ENCODE measurements at places on chromosomes 7 and 10.

- DNase-seq = peak; percentile 59
Measured at GRCh38 chr10:123154711-123155505, 706 bp downstream of the BUB3 start.

GRCh38 chr7:121275204-121275603 is 53.6 kb upstream of the WNT16 start:
- no peak for DNase-seq

DNA sequence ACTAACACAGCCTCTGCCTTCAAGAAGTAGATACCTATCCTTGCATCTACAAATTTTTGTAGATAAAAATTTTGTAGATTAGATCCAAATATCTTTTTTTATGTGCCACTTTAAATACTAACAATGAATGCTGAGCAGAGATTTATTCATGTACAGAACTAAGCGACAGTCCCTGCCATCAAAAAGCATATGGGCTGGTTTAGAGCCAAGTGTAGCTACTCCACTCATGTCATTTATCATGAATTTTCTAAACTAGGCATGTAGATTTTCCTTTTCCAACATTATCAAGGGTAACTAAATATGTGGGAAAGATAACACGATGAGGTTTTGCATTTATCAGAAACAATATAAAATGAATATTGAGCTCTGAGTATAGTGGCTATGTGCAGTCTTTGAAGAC is 857.5 kb downstream of the XPNPEP1 start:
- no peak for DNase-seq

DNA sequence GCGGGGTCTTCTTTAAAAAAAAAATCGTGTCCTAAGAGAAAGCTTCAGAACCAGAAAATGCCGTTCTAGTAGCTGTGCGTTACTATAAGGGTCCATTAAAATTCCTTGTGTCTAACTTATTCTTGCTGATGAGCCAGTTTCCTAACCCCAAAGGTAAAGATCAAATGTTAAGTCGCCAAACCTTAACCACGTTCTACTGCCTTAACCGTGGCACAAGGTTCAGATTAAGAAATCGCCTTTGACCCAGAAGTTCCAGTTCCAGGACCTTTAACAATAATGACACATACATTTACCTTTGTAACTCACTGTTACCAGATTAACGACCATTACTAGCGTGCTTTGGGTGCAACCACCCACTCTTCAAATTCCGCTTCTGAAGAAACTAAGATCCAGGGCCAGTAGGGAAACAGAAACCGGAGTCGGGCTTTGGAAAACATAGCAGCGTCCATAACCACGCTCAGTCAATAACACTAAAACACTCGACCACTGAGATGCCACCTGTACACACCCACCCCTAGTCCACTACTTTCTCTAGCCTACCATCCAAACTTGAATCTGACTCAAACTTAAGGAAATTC is 620 bp downstream of the BET1 start:
- DNase-seq = peak; percentile 14

DNA sequence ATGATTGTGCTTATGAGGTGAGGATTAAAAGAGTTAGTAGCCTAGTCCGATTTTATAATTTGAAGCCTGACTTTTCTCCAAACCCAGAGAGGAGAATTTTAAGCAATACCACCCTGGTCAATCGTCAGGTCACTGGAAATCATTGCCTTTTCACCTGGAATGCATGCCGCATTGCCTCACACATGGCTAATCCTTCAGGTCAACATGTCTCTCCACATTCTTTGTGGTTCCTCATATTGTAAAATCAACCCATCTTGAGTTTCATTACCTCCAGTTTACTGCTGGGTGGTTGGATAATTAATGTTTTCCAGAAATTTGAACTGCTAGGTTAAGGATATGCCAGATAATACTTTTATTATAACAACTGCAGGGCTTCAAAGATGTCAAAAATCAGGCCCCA is 55.6 kb upstream of the SEMA3E start:
- no peak for DNase-seq

DNA sequence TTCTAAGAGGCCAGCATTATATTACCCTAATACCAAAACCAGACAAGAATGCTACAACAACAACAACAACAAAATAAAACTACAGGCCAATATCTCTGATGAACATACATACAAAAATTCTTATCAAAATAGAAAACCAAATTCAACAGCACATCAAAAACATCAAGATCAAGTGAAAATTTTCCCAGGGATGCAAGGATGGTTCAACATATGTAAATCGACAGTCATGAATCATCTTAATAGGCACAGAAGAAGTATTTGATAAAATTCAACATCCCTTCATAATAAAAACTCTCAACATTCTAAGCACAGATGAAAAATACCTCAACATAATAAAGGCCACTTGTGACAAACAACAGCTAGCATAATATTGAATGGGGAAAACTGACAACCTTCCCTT is 75.3 kb downstream of the JMJD1C start:
- no peak for DNase-seq

- DNase-seq = no peak
Measured at GRCh38 chr7:132419542-132419941, 156.7 kb downstream of the PLXNA4 start.

- no peak for DNase-seq
Measured at GRCh38 chr10:16765509-16766375, 51.5 kb downstream of the RSU1 start.

DNA sequence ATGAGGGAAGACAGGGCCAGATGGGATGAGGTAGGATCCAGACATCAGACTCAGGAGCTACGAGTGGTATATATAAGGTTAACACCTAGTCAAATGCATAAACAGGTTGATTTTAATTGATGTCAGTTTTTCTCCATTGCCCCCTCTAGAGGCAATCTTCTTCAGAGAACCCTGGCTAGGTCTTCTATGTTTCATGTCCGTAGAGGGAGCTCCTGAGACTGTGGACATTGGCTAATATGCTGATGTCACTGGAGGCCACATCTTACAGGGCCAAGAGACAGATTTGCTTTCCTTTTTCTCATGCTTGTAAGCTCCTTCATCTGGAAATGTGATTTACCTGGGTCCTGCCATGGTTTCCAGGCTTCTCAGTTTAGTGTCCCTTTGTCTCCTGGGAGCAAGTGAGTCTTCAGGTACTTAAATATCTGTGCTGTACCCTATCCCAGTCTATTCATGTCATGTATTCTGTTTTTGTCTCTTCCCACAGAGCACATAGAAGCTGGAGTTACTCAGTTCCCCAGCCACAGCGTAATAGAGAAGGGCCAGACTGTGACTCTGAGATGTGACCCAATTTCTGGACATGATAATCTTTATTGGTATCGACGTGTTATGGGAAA is 161.6 kb upstream of the PRSS1 start:
- DNase-seq = no peak

DNA sequence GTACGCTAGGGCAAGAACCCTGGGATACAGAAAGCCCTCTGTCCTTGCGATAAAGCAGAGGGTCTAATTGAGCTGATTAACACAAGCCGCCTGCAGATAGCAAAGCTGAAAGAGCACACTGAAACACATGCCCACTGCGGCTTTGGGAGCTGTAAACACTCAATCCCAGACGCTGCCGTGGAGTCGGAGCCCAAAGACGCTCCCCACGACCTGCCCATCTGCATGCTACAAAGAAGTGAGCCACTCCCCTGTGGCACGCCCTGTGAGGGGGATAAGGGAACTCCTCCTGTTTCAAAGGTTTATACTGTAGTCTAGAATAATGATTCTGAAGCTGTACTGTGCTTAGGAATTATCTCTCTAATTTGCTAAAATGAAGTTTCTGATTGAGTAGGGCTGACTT is 985.6 kb upstream of the GHITM start:
- no peak for DNase-seq

DNA sequence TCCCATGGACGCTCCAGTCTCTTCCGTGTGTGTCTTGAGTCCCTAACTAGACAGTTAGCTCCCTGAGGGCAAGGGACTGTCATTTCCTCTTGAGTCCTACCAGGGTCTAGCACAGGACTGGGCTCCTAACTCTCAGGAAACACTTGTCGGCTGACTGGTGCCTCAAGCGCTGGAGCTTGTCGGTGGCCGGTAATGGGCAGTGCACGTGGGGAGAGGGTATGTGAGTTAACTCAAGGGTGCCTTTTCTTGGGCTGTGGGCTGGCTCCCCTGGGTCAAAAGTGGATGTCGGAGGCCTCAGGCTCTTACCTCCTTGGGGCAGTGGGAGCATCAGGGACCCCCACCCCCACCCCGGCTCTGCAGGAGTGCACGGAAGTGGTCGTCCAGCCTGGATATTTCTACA is 32.9 kb downstream of the ZNF775 start:
- DNase-seq = no peak

GRCh38 chr10:48805848-48806247 is 121.2 kb downstream of the WDFY4 start:
- no peak for DNase-seq

DNA sequence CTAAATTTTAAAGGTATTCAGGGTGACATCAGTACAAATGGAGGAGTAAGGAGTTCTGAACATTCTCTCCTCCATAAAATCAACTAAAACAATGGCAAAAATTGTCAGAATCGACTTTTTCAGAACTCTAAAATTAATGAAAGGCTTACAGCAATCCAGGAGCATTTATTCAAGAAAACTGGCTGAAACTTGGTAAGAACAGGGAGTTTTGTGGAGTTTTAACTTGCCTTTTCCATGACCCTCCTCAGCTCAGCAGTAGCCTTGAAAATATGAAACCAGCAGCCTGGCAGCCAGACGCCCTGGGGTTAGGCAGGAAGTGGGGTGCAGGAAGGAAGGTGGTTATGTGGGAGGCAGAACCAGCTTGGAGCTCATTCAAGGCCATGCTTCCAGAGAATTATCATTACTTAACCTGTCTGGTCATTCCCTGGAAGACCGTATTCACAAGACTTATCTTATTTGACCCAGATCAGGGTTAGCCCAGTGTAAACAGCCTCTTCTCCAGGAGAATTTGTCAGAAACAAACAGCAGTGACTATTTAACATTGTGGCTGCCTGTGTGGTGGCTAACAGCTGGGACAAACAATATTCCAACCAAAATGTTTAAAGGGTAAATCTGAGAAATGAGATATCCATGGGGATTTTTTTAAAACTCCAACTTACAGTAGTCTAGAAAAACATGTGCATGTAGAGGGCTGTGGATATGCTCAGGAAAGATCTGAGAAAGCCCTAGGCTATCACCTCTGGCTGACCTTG is 75.7 kb upstream of the MACROH2A2 start:
- DNase-seq = no peak

- no peak for DNase-seq
Measured at GRCh38 chr7:126443951-126444350, 808.8 kb downstream of the GRM8 start.

GRCh38 chr10:121460733-121461132 is 137.5 kb downstream of the FGFR2 start:
- DNase-seq = no peak

- no peak for DNase-seq
Measured at GRCh38 chr10:72502581-72502980, 123.3 kb downstream of the MICU1 start.

GRCh38 chr10:50990568-50991455 is 83.5 kb upstream of the PRKG1 start:
- DNase-seq = peak; percentile 16

GRCh38 chr10:62587011-62587410 is 212.8 kb downstream of the ZNF365 start:
- no peak for DNase-seq

- DNase-seq = no peak
Measured at GRCh38 chr7:138237995-138238394, 161.7 kb downstream of the AKR1D1 start.

- no peak for DNase-seq
Measured at GRCh38 chr10:33487014-33487776, 152.7 kb upstream of the NRP1 start.

DNA sequence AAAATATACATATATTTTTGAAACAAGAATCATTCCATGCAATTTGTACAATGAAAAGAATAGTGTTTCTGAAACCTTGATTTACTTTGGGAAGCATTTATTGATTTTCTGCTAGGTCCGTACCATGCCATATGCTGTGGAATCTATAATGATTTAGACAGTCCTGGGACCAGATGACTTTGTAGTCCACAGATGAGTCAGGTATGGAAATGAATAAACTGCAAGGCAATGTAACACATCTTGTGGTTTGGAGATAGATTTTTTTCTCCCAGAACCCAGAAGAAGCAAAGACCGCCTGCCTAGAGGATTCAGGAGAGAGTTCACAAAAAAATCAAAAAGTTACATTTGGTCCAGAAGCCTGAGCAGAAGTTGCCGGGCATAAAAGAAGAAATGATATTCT is 190.4 kb downstream of the GPR37 start:
- no peak for DNase-seq

- DNase-seq = no peak
Measured at GRCh38 chr7:121909716-121910345, 36.9 kb downstream of the PTPRZ1 start.

DNA sequence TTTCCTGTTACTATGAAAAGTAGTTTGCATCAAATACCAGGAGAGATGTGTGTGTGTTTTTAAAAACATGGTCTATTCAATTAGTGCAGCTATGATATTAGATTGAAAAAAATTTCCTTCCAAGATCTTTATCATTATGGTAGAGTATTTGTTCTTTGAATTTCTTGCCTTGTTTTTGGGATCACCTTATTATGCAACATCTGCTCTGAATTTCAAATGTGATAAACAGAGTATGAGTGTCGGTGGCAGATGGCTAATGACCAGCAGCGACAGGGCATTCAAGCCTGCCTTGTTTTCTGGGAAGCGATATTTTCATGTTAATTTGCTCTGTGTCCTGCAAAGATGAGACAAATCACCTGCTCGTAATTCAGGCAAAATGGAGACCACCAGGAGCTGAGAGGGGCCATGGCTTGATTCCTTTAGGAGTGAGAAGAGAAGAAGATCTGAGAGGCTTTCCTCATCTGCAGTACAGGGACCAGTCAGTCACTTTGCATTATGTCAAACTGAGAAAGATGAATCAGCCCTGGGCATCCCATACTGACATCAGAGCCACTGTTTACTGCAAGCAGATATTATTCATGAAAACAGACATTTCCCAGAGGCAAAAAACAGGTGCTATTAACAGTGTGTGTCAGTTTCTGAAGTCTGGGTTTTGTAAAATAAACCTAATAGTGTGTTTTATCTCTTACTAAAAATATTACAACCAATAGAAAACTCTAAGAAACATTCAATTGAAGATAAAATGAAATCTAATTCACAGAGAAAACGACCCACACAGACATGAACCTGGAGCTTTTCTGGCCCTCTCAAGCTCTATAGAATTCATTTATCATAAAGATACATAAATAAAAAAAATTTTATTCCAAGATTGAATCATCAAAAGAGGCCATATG is 67.6 kb downstream of the CDK6 start:
- DNase-seq = peak; percentile 58

GRCh38 chr10:83677795-83678194 is 461.5 kb upstream of the GHITM start:
- no peak for DNase-seq

GRCh38 chr10:95441547-95441923 is 119.6 kb downstream of the SORBS1 start:
- no peak for DNase-seq

DNA sequence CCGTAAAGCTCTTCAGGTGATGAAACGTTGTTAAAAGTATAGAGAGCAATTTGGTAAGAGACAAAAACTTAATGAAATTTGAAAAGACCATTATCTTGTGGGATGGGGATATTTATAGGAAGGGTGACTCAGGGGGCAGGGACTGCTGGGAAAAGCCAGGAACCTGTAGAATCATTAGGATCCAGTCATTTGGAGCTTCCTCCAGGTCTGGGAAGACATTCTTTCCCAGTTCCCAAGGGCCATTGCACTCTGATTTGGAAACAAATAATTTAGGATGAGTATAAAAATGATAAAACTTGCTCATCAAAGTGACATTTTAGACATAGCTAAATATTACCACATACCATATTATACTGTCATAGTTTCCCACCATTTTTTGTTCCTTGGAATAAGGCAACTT is 143.9 kb downstream of the PFKFB3 start:
- no peak for DNase-seq
